ENCODE measurements at places on chromosomes 6 and 20. TPM values are rescaled to one million over a fixed set of nuclear protein-coding genes. Genes with fewer than 3 reads are reported as not detected.
A peak's percentile ranks its signal among the peaks of the same experiment; 100 is the strongest.

WFDC2 gene
- total RNA-seq, result 82.8 TPM

- no peaks in the 10 kb centered on the region for H3K27me3 ChIP-seq
- H3K4me3 ChIP-seq, result no peak overlapping the region
- H3K36me3 ChIP-seq, result no peaks in the 10 kb centered on the region
- H3K27ac ChIP-seq, result peak overlapping the region; percentile 100
These were observed 2.4 kb upstream of the ZMYND8 start for GRCh38 chr20:47358672-47359529.

- DNase-seq, result no peak
- H3K36me3 ChIP-seq, result no peaks in the 10 kb centered on the region
- H3K4me3 ChIP-seq, result no peak overlapping the region
- H3K27ac ChIP-seq, result no peak overlapping the region
- H3K27me3 ChIP-seq, result no peaks in the 10 kb centered on the region
- H3K4me1 ChIP-seq, result no peaks in the 10 kb centered on the region
These were observed 333.6 kb downstream of the BTBD9 start for GRCh38 chr6:38305995-38306681.

DNA sequence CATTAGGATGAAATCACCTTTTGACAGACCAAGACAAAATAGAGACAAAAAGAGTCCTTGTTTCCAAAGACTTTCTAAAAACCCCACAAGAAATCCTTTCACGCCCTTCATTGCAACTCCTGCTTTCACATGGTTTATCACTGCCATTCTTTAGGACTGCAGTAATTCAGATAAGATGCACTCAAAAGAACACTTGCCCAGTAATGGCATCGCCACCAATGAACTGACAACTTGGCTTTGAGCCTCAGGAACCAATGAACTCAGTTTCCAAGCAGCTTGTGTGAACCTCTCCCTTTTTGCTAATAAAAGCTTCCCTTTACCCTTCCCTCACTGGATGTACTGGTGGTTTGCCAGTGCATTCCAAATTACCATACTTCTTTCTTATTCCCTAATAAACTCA, 21.8 kb downstream of the OSTM1 start:
- H3K27ac ChIP-seq, result no peak overlapping the region
- no peak for DNase-seq
- H3K4me1 ChIP-seq, result no peaks in the 10 kb centered on the region
- no peak overlapping the region for H3K4me3 ChIP-seq

DNA sequence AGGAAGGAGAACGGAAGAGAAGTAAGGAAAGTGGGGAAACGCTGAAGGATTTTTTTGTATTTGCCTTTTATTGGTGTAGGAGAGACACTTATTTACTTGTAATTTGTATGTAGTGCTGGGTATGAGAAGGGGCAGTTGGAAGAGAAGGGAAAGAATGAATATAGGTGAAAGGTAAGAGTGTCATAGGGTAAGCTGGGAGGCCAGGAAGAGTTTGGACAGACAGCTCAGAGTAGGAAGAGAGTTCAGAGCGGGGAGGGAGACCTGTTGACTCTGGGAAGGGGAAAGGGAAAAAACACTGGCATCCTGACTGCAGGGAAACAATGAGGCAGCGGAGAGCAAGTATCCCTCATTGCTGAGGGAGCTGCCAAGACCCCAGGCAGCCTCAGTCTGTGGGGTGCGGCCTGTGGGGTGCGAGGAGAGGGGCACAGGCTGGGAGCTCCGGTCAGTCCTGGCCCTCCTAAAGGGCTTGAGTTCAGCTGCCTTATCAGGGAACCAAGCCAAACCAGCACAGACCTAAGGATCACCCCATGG, 3.1 kb downstream of the TRAF3IP2 start:
- H3K27ac ChIP-seq, result peak overlapping the region; percentile 99
- H3K27me3 ChIP-seq, result no peaks in the 10 kb centered on the region
- H3K4me3 ChIP-seq, result peak overlapping the region; percentile 12
- no peaks in the 10 kb centered on the region for H3K36me3 ChIP-seq
- DNase-seq, result peak; percentile 64

GRCh38 chr20:59222253-59223181, 58.9 kb downstream of the ZNF831 start:
- peak overlapping the region; percentile 57 for H3K4me3 ChIP-seq
- peaks cover 15% of the 10 kb centered on the region for H3K4me1 ChIP-seq
- H3K27me3 ChIP-seq, result no peaks in the 10 kb centered on the region

- H3K36me3 ChIP-seq, result no peaks in the 10 kb centered on the region
- H3K4me1 ChIP-seq, result no peaks in the 10 kb centered on the region
- no peak overlapping the region for H3K4me3 ChIP-seq
- no peaks in the 10 kb centered on the region for H3K27me3 ChIP-seq
These were observed 91.7 kb downstream of the MTFR2 start for GRCh38 chr6:136158387-136158821.

TREM1 gene
- not detected for total RNA-seq

KCNS1 gene
- total RNA-seq, result not detected

MICA gene
- 13.4 TPM for total RNA-seq

- H3K4me1 ChIP-seq, result peaks cover 27% of the 10 kb centered on the region
- no peak overlapping the region for H3K27ac ChIP-seq
- DNase-seq, result no peak
- no peaks in the 10 kb centered on the region for H3K36me3 ChIP-seq
- no peak overlapping the region for H3K4me3 ChIP-seq
- H3K27me3 ChIP-seq, result no peaks in the 10 kb centered on the region
These were observed 10.3 kb upstream of the E2F1 start for GRCh38 chr20:33696448-33696847.

- peak; percentile 62 for DNase-seq
- no peaks in the 10 kb centered on the region for H3K4me1 ChIP-seq
- no peaks in the 10 kb centered on the region for H3K36me3 ChIP-seq
These were observed 60.7 kb downstream of the EZR start for GRCh38 chr6:158758451-158758860.

XRN2 gene
- total RNA-seq, result 34.4 TPM

DNA sequence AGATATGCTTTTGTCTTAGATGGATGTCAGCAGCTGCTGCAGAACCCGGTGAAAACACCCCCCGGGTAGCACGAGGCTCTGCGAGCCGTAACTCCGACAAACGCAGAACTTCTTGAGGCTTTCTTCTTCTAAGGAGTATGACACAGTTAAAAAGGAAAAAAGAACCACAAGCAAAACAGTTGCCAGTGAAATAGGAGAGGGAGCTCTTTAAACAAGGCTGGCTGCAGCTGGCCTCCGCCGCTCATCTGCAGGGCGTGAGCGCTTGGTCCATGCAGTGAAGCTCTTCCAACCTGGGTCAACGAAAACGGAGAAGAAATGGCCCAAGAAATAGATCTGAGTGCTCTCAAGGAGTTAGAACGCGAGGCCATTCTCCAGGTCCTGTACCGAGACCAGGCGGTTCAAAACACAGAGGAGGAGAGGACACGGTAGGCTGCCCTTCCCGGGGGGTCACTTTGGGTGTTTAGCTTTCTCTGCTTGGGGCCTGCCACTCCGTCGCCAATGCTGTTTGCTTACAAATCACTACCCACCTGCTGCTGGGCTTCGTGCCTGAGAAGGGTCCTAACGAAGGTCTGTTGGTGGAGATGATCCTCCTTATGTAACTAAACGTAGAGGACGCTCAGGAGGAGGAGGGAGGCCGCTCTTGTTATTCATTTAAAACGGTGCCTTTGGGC, 13.2 kb downstream of the SYTL3 start:
- peaks cover 16% of the 10 kb centered on the region for H3K4me1 ChIP-seq
- DNase-seq, result peak; percentile 68
- no peaks in the 10 kb centered on the region for H3K27me3 ChIP-seq
- H3K36me3 ChIP-seq, result no peaks in the 10 kb centered on the region
- peak overlapping the region; percentile 53 for H3K27ac ChIP-seq

DNA sequence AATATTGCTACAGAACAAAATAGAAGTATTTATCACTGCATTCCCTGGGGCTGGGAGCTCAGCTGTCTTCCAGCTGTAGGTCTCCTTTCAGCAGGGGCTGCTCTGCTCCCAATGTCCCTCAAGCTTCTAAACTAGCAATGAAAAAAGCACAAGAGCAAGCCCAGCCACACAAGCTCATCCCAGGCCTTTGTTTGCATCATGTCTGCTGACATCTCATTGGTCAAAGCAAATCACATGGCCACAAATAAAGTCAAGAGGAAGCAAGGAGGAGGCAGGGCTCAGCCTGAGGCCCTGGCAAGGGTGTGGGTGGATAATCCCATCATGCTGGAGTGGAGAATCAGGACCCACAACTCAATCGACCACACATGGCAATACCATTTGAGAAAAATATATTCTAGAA, 2.2 kb upstream of the BFSP1 start:
- DNase-seq, result no peak
- H3K4me1 ChIP-seq, result peaks cover 14% of the 10 kb centered on the region

- H3K4me1 ChIP-seq, result no peaks in the 10 kb centered on the region
- H3K4me3 ChIP-seq, result no peak overlapping the region
- DNase-seq, result no peak
- H3K36me3 ChIP-seq, result peaks cover 3% of the 10 kb centered on the region
These were observed 53.3 kb downstream of the SOD2 start for GRCh38 chr6:159639721-159640120.

GRCh38 chr6:134315189-134315588, 2.7 kb downstream of the SGK1 start:
- H3K4me1 ChIP-seq, result peaks cover 8% of the 10 kb centered on the region
- no peak overlapping the region for H3K4me3 ChIP-seq
- no peak overlapping the region for H3K27ac ChIP-seq
- H3K27me3 ChIP-seq, result peaks cover 21% of the 10 kb centered on the region
- no peaks in the 10 kb centered on the region for H3K36me3 ChIP-seq

DNA sequence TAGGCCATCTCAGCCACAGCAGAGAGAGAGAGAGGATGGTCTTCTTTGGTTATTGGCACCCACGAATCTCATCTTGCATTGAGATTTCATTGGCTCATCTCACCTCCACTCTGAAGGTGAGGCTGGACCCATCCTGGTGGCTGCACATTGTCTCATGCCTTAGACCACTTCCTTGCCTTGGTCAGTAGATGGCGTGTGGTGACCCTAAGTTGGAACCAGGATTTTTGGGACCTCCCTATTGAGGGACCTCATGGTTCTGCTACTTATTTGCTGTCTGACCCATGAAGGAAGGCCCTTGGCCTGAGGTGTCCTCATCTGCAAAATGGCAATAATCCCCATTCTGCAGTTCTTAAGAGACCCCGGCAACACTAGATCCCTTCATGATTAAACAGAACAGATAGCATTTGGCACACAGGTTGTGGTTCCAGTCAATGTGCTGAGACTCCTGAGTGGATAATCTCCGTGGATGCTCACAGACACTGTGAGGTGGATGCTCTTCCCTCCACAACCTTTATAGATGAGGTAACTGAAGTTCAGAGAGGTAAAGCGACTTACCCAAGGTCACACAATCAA, 21.5 kb upstream of the AAR2 start:
- no peak for DNase-seq
- H3K4me3 ChIP-seq, result no peak overlapping the region
- H3K27me3 ChIP-seq, result no peaks in the 10 kb centered on the region
- peaks cover 96% of the 10 kb centered on the region for H3K36me3 ChIP-seq
- H3K27ac ChIP-seq, result no peak overlapping the region
- no peaks in the 10 kb centered on the region for H3K4me1 ChIP-seq

PABPC1L gene
- total RNA-seq, result 106 TPM

- H3K27me3 ChIP-seq, result no peaks in the 10 kb centered on the region
- H3K4me3 ChIP-seq, result no peak overlapping the region
- no peak overlapping the region for H3K27ac ChIP-seq
- DNase-seq, result peak; percentile 74
- H3K36me3 ChIP-seq, result no peaks in the 10 kb centered on the region
These were observed 71.3 kb upstream of the SLC2A12 start for GRCh38 chr6:134123666-134124208.

DNA sequence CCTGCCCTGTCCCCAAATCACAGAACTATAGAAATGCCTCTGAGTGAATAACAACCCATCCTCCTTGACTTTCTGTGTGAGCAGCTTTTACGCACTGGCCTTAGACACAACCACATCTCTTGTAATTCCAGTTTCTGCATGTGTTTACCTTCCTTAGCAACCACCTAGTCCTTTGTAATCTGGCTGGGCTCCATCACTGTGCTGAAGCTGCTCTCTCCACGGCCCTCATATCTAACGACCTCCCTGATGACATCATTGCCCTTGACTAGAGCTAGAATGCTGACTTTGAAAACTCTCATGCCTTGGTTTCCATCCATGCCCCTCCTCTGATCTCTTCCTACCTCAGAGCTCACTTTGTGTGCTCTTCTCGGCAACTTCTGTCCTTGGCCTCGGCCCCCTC, 30.5 kb upstream of the GLP1R start:
- no peaks in the 10 kb centered on the region for H3K27me3 ChIP-seq
- no peaks in the 10 kb centered on the region for H3K36me3 ChIP-seq
- peak; percentile 29 for DNase-seq
- no peak overlapping the region for H3K4me3 ChIP-seq
- no peak overlapping the region for H3K27ac ChIP-seq

DNA sequence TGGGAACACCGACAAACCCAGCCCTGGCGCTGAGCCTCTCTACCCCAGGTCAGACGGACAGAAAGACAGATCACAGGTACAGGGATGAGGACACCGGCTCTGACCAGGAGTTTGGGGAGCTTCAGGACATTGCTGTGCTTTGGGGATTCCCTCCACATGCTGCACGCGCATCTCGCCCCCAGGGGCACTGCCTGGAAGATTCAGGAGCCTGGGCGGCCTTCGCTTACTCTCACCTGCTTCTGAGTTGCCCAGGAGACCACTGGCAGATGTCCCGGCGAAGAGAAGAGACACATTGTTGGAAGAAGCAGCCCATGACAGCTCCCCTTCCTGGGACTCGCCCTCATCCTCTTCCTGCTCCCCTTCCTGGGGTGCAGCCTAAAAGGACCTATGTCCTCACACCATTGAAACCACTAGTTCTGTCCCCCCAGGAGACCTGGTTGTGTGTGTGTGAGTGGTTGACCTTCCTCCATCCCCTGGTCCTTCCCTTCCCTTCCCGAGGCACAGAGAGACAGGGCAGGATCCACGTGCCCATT, 15.3 kb downstream of the VEGFA start:
- no peak overlapping the region for H3K27ac ChIP-seq
- DNase-seq, result no peak
- H3K4me3 ChIP-seq, result no peak overlapping the region
- peaks cover 14% of the 10 kb centered on the region for H3K4me1 ChIP-seq

C2 gene
- 1.7 TPM for total RNA-seq

GRCh38 chr6:26439151-26440125, 866 bp upstream of the BTN3A3 start:
- peak overlapping the region; percentile 54 for H3K4me3 ChIP-seq
- H3K27me3 ChIP-seq, result no peaks in the 10 kb centered on the region
- no peak for DNase-seq
- H3K27ac ChIP-seq, result peak overlapping the region; percentile 87
- H3K36me3 ChIP-seq, result peaks cover 3% of the 10 kb centered on the region
- H3K4me1 ChIP-seq, result peaks cover 10% of the 10 kb centered on the region

- no peak for DNase-seq
- H3K27ac ChIP-seq, result no peak overlapping the region
- H3K27me3 ChIP-seq, result peaks cover 89% of the 10 kb centered on the region
- no peaks in the 10 kb centered on the region for H3K4me1 ChIP-seq
These were observed 265.2 kb downstream of the TAF4 start for GRCh38 chr20:61800359-61801064.
